Bronchus fibroblast of lung (primary cell): ENCODE measurements at places on chromosomes 13 and 19. TPM values are rescaled to one million over a fixed set of nuclear protein-coding genes. Genes with fewer than 3 reads are reported as not detected.

The FXYD3 gene
- total RNA-seq = not detected in 2 replicates

The ATP4A gene
- total RNA-seq = not detected in 2 replicates

The ZSCAN4 gene
- not detected in 2 replicates for total RNA-seq

The PLIN5 gene
- not detected in 2 replicates for total RNA-seq

The KRTDAP gene
- not detected in 2 replicates for total RNA-seq

The OLFM4 gene
- not detected in 2 replicates for total RNA-seq
